ENCODE measurements at places on chromosomes 6 and 20.

GRCh38 chr6:148379966-148380713, 37.5 kb downstream of the SASH1 start:
- DNase-seq: no peak

DNA sequence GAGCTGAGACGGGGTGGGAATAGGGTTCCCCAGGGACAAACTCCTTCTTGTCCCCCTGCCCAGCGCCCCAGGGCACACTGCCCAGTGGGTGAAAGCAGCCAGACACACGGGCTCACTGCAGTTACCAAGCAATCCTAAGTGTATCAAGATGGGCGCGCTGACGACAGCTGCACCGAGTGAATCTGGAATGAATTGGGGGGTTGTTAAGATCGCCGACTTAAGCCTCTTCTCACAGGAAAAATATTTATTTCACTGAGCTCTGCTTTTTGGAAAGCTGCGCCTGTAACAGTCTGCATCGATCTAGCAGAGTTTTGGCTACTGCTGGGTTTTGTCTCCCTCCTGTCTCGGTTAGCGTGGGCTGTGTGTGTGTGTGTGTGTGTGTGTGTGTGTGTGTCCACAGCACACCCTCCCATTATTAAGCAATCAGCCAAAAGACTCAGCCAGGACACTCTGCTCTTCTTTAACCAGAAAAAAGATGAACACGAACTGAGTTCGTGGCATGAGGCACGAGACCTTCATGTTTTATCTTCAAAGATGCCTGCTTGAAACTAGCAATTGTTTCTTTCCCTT, 35.9 kb downstream of the RIPOR3 start:
- DNase-seq: no peak

GRCh38 chr6:158242071-158242606, 70.1 kb upstream of the TULP4 start:
- no peak for DNase-seq

GRCh38 chr6:101824551-101825345, 431.2 kb downstream of the GRIK2 start:
- no peak for DNase-seq

GRCh38 chr20:53074811-53075314, 102.7 kb downstream of the TSHZ2 start:
- DNase-seq: no peak

DNA sequence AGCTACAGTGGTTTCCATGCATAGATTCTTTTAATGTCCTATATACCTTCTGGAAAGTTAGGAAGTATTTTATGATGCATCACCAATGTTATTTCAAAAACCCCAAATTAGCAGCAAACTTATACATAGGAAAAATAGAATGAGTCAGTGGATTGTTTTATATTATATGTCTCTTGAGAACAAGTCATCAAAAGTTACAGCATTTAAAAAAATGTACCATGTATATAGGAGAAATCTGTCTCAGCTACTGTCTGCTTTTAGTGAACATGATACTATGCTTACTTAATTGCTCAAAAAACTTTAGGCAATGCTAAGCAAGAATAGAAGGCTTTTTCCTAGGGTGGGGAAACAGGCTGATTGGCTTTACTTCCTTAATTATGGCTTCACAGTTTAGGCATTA, 365.3 kb downstream of the SAMD5 start:
- DNase-seq: no peak

DNA sequence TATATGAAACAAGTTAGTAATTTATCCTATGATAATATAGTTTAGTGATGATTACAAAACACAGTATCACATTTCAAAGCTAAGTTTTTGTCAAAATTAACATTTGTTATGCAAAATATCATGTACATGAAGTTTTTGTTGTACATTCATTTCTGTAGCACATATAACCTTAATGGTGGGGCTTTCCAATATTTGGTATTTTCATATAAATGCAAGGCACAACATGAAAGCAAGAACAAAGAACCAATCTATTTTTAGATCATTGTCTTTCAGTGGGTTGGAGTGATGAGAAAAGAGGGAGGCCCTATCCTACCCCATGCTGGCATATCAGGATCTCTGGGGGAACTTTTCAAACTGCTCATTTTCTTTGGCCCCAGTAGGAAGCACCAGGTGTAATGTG, 53.4 kb downstream of the FAM83B start:
- DNase-seq: no peak

GRCh38 chr20:41573955-41574354, 44.2 kb downstream of the CHD6 start:
- no peak for DNase-seq

- DNase-seq: no peak
Measured at GRCh38 chr6:100724222-100724621, 156.9 kb downstream of the ASCC3 start.

GRCh38 chr6:168929871-168930450, 323.7 kb downstream of the THBS2 start:
- no peak for DNase-seq

- no peak for DNase-seq
Measured at GRCh38 chr20:34293589-34293988, 9.6 kb downstream of the AHCY start.

DNA sequence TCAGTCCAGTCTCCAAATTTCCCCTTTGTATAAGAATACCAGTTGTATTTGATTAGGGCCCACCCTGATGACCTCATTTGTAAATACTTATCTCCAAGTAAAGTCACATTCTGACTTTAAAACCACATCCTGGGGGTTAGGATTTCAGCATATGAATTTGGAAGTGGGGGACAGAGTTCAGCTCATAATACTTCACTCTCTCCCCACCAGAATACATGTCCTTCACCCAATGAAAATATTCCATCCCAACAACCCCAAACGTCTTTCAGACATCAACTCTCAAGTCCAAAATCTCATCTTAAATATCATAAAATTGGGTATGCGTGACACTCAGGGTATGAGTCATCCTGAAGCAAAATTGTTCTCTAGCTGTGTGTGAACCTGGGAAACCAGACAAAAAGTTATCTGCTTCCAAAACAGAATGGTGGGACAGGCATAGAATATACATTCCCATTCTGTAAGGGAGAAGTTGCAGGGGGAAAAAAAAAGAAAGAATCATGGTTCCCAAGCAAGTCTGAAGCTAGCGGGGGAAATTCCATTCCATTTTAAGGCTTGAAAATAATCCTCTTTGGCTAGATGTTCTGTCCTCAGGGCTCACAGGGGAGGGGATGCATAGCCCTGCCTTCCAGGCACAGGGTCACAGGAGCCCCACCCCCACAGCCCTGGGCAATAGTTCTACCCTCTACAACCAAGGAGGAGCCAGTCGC, 113.9 kb downstream of the ADAT2 start:
- DNase-seq: no peak

- no peak for DNase-seq
Measured at GRCh38 chr20:42957018-42957703, 232.5 kb downstream of the PTPRT start.

DNA sequence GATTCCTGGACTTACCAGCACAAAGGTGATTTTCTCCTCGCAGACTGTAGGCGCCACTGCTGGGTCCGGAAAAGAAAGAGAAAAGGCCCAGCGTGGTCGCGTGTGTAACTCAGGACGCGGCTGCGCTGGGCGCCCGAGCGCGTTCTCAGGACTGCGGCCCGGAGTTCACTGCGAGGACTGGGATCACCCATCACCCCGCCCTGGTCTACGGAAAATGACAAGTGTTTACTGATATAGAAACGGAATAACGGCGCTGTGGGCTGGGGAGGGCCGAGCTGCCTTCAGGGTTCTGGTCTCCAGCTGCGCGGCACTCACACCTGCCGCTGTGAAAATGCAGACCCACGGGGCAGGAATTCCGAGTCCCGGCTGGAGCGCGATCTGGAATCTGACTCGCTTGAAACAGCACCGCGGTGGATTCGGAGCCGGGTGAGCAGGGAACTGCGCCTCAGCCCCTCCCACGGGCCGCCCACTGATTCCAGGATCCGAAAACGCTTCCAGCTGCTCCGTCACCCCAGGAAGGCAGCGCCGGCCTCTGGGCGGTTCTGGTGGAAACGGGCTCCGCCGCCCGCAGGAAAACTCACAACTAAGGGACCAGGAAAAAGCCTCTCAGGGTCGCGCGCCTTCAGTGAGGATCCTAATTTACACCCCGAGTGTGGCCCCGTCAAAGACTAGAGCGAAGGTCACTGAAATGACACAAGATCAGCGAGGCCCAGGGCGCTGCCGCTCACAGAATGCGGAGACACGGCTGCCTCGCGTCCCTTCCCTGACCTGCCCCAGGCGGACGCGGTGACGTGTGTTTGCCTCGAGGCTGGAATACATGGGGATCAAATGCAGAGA, 34.5 kb downstream of the HLA-A start:
- DNase-seq: peak; percentile 25

GRCh38 chr6:167789358-167789757, 37.4 kb upstream of the AFDN start:
- no peak for DNase-seq

DNA sequence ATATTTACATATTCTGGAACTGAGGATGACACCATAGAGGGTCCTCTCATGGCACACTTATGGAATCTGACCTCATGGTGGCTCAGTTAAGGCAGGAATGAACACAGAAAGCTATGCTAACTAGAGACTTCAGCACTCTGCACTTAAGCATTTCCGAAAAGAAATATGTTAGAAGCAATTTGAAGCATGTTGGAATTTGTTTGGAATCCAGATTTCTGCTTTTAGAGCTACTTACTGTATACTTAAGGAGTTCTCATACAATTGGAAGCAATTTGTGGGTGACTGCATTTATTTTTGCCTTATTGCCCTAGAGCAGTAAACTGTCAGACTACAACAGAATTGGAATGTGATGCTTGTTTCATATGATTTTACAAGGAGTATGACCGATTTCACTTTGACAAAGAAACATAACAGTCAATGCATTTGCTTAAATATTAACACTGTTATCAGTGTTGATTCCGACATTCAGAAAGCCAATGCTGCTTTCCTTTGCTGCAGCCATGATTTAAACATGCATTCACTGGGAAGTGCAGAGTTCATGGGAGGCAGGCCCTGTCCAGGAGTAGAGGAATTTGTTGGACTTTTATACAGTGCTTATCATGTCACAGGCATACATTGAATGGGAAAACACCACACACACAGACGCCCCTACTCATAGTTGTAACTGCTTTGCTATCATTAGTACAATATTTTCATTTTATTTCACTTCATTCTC, 244.4 kb downstream of the SAMD5 start:
- DNase-seq: no peak

DNA sequence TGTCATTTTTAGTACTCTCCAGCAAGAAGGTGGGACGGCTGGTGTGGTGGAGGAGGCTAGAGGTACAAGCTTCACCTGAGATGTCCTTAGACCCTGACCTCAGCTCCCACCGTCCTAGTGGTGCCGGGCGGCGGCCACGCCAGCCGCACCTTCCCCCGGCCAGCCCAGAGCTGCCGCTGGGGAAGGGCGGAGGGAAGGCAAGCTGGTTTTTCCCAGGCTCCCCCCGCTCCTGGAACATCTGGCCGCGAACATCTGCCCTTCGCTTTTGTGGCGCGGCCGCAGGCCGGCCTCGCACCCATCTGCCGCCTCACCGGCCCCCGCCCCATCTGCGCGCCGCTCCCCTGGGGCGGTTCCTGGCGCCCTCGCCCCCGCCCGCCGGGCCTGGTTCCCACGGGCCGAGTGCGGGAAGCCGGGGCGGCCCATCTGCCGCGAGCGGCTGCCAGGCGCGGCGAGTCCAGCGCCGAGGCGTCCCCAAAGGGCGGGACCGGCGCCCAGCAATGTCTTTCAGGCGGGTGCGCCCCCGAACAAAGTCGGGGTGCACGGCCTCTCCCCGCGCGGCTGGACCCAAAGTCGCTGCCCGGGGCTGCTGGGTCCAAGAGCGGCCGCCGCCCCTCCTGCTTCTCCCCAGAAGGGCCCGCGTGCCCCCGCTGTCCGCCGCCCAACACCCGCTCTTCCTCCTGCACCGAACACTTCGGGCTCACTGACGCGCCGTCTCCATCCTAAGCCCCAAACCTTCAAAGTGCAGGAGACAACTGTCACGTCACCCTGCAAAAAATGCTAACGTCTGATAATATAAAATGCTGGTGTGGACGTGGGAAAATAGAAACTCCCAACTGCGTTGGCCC, 17.3 kb upstream of the ID1 start:
- DNase-seq: no peak

DNA sequence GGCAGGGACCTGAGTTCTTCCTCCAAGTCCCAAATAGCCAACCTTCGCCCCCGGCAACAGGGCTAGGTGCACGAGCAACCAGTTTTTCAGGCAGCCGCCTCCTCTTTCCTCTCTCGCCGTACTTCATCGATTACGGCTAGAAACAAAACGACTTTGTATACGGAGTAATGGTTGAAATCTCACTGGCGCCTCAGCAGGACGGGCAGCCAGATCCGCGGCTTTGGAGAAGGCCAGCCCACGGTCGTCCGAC, 333 bp upstream of the SMIM13 start:
- DNase-seq: no peak

Measured in stimulated activated CD8-positive, alpha-beta memory T cell treated with anti-CD3 and anti-CD28 coated beads, Interleukin-2, amount 100 ng/mL, for 1 hour (primary cell).